NCI-H1694 (cell line): ENCODE measurements at places on chromosomes 12 and 14.

DNA sequence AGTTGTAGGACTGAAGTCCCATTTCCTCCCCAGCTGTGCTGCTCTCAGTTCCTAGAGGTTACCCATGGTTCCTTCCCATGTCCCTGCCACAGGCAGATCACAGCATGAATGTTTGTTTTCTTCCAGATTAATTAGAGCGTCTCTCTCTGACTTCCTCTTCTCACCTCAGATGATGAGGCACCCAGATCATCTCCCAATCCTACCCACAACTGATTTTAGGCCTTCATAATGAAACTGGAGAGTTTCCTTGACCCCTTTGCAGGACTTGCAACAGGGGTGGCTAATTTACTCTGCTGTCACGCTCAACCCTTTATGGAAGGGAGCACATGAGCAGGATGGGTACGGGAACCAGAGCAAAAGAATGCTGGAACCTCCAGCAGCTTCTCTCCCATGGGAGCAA, 32.1 kb upstream of the TXNRD1 start:
- no peak for DNase-seq

DNA sequence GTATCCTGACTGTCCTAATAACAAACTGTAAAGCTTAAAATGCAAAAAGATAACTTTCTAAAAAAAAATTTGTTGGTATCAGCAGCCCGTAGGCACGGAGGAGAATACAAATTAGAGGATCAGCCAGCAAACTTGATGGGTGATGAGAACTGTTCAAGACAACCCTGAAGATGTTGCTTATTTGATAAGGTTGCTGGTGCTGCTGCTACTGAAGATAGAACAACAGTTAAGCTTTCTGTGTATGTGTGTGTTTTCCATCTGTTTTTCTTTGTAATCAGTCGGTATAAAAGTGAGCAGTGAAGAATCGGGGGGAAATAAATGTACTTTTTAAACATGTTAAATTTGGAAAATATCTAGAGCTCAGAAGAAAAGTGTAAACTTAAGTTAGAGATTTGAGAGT, 67.4 kb upstream of the POC1B start:
- no peak for DNase-seq

DNA sequence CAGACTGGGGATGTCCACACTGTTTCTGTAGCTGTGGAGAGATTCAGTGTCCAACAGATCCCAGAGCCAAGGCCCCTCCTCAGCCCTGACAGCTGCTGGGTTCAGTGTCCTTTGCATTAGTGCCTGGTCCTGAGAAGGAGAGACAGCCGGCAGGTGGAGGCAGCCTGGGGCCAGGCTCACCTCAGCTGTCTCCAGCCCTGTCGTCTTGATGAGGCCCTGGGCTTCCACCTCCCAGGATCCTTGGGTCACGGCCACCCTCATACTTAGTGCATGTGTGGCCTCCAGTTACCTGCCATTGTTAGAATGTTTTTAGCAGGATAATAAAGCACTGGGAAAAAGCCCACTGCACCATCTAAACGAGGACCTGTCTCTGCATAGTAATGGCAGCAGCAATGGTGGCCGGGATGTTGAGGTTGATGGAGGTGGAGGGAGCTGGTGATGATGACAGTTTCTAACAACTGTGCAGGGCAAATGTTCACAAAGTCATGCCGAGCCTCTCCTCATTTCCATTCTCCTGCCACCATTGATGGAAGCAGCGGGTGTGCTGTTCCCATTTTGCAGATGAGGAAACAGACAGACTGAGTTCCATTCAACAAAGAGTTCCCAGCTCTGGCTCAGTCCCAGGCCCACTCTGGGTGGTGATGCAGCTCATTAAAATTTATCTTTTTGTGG, 17.7 kb downstream of the ASB2 start:
- no peak for DNase-seq

GRCh38 chr14:60735416-60735815, 855 bp downstream of the MNAT1 start:
- no peak for DNase-seq

GRCh38 chr14:77183896-77184295, 2.3 kb downstream of the TMEM63C start:
- DNase-seq = peak; percentile 73

DNA sequence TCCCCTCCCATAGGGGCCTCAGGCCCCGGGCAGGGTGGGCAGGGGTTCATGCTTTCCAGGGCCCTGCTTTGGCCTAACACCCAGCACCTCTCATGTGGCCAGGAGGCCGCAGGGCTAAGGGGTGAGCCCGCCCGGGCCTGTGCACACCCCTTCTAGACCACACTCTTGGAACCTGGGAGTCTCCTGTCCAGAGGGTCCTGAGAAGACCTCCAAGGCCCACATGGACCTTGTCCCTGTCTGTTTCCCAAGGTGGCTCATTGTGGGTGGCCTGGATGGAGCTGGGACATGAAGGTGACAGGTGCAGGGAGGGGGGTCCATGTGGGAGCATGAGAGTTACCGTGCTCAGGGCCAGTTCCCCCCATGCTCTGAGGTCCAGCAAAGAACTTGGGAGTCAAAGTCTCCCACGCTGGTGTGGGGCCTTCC, 11.6 kb downstream of the DLK1 start:
- no peak for DNase-seq

DNA sequence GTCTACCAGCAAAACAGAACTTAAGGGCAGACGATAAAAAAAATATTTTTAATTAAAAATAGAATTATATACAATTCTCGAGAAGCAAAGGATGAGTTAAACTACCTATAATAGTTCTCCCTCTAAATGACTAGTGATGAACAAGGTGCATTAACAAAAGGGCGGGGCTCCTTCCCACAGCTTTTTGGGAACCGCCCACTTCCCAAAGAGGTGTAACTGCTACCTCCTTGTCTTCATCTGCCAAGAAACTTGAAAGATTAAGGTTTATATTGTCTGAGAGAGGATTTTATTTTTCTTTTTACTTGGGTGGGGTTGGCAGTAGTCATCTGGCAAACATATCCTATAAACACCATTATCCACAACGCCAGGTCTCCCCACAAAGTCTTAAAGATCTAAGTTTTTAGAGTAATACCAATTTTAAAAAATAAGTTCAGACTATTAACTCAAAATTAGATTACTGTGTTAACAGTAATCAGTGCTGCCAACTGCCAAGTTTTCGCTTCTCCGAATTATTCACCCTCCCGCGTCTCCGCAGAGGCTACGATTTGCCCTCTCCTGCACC, 938 bp downstream of the RALGAPA1 start:
- no peak for DNase-seq

- DNase-seq = no peak
These were observed 25.3 kb upstream of the TCL1B start for GRCh38 chr14:95660651-95661515.

DNA sequence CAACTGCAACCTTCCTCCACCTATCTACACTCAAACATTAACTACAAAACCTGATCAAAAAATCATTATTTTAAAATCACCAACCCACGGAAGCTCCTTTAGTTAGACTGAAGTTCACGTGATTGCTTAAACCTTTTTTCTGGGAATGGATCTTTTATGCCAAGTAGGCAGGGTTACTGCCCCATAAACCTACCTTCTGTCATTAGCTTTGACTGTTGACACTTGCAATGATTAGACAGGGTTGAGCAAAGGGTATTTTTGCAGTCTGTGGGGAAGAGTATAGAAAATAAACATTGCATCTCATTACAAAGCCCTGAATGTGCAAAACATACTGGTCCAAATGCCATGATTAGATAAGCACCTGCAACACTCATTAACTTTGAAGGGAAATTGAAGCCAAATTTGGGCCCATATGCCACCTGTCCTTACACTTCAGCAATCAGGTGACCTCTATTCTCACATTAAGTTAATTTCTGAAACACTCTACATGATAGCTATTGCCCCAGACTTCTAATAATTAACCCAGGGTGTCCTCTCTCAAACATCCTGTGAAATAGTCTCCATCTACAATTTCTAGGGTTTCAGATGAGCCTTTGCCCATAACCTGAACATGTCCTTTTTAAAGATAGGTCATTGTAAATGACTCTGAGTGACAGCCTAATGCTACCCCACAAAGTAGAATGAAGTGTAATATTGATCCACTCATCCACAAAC, 156.0 kb upstream of the PLEKHG7 start:
- DNase-seq = no peak

- no peak for DNase-seq
These were observed 49.2 kb downstream of the GALNT4 start for GRCh38 chr12:89475203-89475990.

DNA sequence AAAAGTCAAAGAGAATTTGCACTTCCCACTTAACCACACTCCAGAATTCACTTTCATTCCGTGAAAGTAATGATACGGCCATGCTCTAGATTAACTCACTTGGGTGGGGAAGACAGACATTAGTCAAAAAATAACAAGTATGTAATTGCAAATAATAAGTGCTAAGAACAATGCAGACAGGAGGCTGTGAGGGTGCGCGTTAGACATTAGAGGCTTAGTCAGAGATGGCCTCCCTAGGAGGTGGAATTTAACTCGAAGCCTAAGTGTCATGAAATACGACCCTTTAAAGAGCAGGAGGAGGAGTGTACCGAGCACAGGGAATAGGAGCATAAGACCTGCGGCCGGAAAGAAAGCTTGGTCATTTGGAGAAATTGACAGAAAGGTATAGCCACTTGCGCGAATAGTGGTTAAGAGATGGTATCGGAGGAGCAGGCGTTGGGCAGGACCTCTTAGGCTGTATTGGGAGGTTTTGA, 628 bp downstream of the SNRPF start:
- no peak for DNase-seq

GRCh38 chr14:91830777-91831176, 36.6 kb downstream of the TC2N start:
- DNase-seq = no peak

GRCh38 chr12:64192644-64193444, 29.3 kb downstream of the KICS2 start:
- DNase-seq = no peak

- no peak for DNase-seq
These were observed 9.4 kb downstream of the HIGD1C start for GRCh38 chr12:50961708-50962107.

DNA sequence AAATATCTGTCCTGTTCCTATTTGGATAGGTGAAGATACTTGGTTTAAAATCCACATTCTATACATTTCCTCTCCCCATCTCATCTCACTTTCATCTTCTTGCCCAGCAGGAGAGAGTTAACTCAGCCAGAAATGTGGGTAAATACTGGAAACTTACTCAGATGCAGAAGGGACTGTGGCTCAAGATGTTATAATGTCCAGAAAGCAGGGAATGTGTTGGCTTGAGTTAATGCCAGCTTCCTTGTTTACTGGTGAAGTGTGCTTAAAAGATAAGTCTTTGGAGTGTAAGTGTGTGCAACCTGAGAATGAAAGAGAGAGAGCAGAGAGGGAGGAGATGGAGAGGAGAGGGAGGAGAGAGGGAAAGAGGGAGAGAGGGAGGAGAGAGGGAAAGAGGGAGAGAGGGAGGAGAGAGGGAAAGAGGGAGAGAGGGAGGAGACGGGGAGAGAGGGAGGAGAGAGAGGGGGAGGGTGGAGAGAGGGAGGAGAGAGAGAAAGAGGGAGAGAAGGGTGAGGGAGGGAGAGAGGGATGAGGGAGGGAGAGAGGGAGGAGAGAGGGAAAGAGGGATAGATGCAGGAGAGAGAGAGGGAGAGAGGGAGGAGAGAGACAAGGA, 22.0 kb upstream of the SNRPF start:
- DNase-seq = no peak

DNA sequence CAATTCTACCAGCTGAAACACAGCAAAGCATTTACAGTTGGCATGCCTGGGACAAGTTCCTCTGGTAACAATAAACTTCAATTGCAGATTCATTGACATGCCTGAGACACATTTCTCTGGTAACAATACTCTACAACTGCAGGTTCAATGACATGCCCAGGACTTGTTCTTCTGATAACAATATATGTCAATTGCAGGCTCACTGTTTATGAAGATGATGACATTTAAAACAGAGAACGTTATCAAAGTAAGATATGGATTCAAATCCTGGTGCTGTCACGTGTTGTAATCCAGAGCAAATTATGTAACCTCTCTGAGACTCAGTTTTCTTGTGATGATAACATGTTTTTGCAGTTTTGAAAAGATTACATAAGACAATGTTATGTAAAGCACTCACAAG, 20.5 kb downstream of the KITLG start:
- no peak for DNase-seq

DNA sequence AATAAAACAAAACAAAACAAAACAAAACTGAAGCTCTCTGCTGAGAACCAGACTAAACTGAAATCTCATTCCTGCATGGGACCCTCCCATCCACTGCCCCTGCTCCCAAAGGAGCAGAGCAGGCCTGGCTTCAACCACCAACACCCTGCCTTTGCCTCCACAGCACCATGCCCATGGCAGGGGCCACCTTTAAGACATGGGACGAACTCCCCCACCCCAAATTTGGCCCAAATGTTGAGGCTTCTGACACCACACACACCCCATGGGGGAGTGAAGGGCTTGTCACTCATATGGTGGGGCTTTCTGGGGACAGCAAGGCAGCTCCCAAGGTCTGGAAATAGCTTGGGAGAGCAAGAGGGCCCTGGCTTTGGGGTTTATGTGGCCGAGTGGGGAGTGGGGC, 177.2 kb downstream of the KIF26A start:
- DNase-seq = no peak

- DNase-seq = no peak
These were observed 107.3 kb downstream of the KIF26A start for GRCh38 chr14:104245723-104246122.
